Vagina (tissue), 2 donors: ENCODE measurements at places on chromosomes 16 and 17.

- no peak for DNase-seq
Observed at GRCh38 chr16:85415196-85416090, 197.7 kb upstream of the GSE1 start.

- DNase-seq, result no peak
Observed at GRCh38 chr16:4970010-4970409, 11.9 kb downstream of the SEC14L5 start.

DNA sequence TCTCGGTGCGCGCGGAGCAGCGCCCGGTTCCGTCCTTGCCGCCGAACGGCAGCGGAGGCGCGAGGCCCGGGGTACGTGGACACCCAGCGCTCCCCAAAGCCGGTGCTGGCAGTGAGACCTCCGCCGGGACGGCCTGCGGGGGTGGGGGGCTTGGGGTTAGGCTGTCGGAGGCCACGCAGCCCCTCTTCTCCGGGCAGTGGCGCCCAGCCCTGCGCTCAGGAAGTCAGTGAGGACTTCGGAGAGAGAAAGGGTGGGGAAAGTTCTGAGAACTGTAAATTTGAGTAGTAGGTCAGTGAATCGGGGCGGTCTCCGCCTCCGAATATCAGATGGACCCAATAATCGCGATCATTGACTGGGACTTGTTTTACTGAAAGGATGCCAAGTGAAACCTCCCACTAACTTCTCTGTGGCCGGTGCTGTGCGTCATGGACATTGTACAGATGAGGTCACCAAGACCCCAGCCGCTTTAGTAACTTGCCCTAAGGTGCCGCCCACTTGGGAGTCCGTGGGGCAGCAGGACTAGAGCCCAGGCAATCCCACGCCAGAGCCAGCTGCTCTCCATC, 468 bp downstream of the IL4R start:
- DNase-seq, result no peak

DNA sequence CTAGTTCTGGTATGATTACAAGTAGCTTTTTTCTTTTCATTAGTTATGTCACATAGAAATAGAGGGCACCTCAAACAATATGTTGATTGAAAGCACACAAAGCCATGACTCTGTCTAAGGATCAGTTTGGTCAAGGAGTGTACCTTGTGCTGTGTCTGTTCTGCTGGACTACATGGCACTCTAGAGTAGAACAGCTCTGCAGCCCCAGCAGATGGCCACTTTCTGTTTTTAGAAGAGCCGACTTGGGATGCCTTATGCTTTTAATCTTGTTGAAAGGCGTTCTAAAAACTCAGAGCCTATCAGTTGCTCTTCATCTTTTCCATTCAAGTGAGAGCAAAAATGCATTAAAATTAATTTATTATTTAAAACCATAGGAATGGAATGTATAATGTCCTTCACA, 49.3 kb upstream of the CA10 start:
- DNase-seq, result no peak

DNA sequence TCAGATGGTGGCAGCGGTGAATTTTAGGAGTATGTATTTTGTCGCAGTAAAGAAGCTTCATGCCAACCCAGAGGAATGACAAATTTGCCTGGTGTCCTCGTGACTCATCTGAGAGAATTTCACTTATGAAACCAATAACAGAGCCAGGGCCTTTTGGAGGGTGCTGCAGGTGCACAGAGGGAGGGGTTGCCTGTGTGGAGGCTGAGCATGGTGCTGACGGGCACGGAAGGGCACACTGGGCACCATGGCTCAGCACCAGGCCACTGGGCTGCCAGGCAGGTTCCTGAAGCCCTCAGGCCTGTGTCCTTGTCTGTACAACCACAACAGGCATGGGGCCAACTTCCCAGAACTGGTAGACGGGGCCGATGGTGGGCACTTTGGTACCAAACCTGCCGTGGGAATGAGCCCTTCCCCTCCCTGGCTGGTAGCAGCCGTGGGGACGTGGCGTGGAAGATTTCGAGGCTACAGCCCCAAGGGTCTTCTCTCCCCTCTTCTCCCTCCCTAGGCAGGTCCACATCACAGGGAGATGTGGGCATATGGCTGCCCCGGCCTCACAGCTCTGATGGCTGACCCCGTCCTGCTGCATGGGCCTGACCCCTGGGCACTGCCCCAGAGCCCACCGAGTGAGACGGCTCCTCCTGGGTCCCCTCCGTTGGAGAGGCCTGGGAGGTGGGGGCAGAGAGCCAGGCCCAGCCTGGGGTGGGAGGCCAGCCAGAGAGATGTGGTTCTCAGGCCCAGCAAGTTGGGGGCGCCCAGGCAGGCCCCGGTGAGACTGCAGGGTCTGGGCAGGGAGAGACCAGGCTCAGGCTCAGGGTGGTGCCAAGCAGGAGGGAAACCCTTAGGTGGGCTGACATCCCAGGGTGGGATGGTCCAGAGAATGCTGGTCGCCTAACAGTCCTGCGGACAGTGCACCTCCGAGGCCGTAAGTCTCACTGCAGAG, 30.2 kb upstream of the ZNF469 start:
- no peak for DNase-seq

- DNase-seq, result no peak
Observed at GRCh38 chr17:47604598-47604927, 45.2 kb upstream of the KPNB1 start.

DNA sequence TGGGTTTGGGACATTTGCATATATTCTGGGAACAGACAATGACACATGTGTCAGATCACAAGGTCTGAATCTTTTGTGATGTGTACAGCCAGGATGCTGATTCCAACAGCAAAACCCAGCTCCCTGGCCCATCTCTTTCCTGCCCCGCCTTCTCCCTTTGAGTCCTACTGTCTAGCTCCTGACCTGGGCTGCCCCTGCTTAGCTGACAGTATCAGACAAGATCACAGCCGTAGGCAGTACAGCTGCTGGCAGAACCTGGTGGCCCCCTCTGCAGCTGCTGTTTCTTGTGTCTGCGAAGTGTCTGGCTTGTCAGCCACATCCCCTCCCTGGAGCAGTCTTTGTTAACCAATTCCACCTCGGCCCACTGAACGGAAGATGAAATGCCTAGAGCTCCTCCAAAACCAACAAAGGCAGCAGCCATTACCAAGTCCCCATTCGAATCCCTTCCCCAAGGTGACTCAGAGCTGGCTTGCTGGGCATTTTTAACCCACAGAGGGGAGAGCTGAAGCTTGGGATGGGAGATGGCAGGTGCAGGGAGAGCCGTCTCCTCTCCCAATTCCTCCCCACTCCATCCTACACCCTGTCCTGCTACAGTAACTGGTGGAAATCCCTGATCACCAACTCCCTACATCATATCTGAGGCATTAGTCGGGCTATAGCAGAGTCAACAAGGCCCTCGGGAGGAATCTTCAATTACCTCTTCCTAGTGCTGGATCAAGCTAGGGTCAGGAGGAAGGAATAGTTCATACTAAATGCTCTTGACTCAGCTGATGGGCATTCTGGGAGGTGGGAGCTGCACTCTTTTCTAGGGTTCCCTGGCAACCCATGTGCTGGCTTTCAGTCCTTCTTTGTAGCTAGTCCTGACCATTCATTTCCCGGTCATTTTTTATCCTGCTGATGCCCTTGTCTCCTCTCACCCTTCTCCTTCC, 5.8 kb downstream of the PIPOX start:
- no peak for DNase-seq
